ENCODE measurements at places on chromosomes 3 and 15.

- no peak for DNase-seq
These were observed 134.0 kb upstream of the THRB start for GRCh38 chr3:24628523-24629258.

DNA sequence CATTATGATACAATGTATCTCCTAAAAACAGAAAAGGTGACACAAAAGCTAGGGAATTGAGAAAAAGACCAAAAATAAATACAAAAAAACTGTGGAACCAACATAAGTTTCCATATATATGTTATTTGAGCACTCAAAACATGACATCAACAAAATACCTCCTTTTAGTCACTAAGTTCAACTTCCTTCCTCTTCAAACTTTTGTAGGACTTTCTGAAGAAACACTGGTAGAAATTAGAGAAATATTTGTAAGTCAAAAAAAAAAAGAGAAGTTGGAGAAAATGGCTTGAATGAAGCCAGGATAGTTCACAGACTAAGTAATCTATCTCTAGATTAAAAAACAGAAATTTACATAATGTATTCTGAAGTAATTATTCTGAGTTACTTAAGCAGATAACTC is 208.4 kb upstream of the ALCAM start:
- DNase-seq, result no peak

- DNase-seq, result no peak
These were observed 13.4 kb downstream of the RBP1 start for GRCh38 chr3:139526146-139526545.

DNA sequence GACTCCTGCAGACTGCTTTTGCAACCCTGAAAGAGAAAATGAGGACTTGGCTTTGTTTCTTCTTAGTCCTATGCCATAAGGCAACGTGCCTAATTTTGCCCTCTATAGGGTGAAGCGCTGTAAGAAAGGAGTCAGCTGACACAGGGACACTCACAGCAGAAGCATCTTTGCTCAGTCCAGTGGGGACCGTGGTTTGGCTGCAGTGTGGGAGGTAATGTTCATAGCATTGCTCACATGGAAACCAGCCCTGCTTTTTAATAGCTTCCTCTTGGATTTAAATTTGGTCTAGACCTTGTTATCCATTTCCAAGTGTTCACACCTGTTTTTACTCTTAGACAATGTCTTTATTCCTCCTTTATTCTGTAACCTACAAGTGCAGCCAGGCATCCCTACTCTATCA is 1032.1 kb downstream of the NTRK3 start:
- no peak for DNase-seq

- no peak for DNase-seq
These were observed 4.6 kb downstream of the DPP8 start for GRCh38 chr15:65512807-65513416.
